ENCODE measurements at places on chromosomes 12 and 14. TPM values are rescaled to one million over a fixed set of nuclear protein-coding genes. Genes with fewer than 3 reads are reported as not detected.

The TMEM121 gene
- total RNA-seq: 5.5 TPM

The PCNX1 gene
- 52.2 TPM for total RNA-seq

DNA sequence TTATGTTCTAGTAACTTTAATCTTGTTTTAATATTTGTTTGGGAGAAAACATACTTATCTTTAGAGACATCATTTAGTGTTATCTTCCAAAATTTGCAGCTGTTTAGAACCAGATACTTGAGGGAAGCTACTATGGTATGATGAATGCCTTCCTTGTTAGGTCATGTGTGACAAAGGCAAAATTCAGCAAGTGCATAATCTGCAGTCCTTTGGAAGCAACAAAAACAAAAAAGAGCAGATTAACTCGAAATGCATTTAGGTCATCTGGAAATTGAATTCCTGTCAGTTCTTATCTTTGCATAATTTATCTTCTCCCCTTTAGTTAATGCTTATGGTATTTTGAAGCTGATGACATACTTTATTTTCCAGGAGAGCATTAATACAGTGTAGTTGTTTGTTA, 3.5 kb downstream of the FBXO34 start:
- no peak for DNase-seq

GRCh38 chr12:57222286-57223190, 5.9 kb downstream of the NXPH4 start:
- no peak for DNase-seq

The GLS2 gene
- total RNA-seq: not detected

The CABP1 gene
- 0.84 TPM for total RNA-seq

The TAS2R50 gene
- 0.54 TPM for total RNA-seq

- no peak for DNase-seq
These were observed 263.4 kb upstream of the PLEKHG7 start for GRCh38 chr12:92439420-92439805.
